ENCODE measurements at places on chromosomes 3 and 15. TPM values are rescaled to one million over a fixed set of nuclear protein-coding genes. Genes with fewer than 3 reads are reported as not detected.

The CD276 gene
- 14.7 TPM for total RNA-seq

The ANKRD34C gene
- total RNA-seq, result not detected

The NEK10 gene
- total RNA-seq, result 0.40 TPM

The RARB gene
- total RNA-seq, result 2.5 TPM

The CORO2B gene
- 0.12 TPM for total RNA-seq
